CD4-positive, alpha-beta T cell treated with Interleukin-15 for 4 hours (primary cell): ENCODE measurements at places on chromosomes 12 and 14.

DNA sequence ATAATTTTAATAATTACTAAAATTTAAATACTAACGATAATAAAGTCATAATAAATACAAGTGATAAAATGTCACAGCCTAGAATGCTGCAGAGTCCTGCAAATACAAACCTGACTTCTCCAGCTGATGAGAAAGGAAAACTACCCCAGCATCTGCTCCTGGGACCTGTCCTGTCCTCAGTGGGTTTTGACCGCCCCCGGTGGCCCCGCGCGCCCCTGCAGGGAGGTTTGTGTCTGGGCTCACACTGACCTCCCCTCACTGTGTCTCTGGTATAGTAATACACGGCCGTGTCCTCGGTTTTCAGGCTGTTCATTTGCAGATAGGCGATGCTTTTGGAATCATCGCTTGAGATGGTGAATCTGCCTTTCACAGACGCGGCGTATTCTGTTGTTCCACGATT lies 1139.4 kb downstream of the TMEM121 start:
- DNase-seq, result no peak

GRCh38 chr14:91070572-91070971 lies 10.1 kb upstream of the RPS6KA5 start:
- no peak for DNase-seq

DNA sequence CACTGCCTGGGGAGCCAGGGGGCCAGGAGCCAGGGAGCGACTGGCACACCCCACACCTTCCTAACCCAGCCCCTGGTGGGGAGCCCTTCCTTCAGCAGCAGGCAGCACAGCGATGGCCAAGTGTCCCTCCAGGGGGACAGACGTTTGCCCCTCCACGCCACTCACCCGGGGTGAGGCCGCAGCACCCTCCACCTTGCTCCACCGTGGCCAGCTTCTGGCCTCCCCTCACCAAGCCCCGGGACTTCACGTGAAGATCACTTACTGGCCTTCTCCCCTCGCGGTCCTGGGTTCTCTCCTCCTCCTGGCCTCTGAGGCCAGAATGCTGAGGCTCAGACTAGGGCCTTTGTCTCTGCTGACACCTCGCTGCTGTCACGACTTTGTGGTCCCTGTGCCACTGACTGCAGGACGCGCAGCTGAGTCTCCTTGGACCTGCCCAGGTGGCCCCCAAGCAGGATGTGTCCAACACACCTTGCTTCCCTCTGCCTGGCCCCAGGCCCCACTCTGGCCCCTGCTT lies 3.5 kb upstream of the ASPG start:
- no peak for DNase-seq

GRCh38 chr14:76201162-76201561 lies 49.4 kb downstream of the GPATCH2L start:
- DNase-seq, result no peak

DNA sequence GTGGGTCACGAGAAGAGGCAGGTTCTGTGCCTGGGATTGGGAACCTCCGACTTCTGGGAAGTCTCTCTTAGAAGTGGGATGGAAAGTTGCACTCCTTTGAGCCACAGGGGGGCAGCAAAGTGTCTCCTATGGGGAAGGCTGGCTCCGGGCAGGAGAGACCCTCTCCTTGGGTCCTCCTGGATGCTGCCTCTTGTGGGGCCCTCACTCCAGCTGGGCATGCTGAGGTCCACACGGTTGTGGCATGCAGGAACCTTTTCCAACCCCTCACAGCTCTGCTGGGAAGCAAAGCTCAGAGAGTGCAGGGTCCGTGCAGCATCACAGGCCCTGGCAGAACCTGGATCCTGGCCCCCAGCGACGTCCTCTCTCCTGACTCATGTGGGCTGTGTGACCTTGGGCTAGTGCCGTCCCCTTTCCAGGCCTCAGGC lies 17.4 kb downstream of the SDSL start:
- DNase-seq, result no peak

DNA sequence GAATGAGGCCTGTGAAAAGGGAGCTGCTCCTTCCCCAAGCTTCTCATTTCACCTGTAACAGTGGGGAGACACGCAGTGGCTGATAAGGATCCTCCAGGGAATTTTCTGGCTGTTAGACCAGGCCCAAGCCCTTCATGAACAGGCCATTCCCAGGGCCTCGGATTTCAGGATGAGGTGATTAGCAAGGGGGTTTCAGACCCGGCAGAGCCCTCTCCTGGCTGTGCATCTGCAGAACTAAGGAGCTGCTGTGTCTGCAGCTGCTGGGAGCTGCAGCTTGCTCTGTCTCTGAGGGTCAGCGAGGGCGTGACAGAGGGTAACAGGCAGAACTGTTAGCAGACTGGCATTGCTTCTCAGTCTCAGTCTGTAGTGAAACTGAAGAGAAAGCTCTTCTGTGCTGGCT lies 110.4 kb downstream of the KCNA5 start:
- no peak for DNase-seq

DNA sequence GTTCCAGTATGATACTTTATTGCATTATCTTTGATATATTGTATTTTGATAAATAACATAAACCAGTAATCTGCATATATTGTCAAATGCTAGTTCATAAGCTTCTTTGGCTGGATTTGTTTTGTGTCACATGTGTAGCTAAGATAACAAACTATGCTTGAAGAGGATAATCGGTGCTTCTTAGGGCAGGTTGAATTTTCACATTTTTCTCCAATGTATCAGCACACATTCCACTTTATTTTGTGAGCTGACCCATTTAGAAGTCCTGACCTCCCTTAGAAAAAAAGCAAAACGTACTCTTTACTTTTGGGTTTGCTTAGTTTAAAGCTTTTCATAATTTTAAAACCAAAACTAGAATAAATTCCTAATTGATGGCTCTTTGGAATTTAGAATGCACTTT lies 277.7 kb upstream of the DDHD1 start:
- DNase-seq, result no peak

DNA sequence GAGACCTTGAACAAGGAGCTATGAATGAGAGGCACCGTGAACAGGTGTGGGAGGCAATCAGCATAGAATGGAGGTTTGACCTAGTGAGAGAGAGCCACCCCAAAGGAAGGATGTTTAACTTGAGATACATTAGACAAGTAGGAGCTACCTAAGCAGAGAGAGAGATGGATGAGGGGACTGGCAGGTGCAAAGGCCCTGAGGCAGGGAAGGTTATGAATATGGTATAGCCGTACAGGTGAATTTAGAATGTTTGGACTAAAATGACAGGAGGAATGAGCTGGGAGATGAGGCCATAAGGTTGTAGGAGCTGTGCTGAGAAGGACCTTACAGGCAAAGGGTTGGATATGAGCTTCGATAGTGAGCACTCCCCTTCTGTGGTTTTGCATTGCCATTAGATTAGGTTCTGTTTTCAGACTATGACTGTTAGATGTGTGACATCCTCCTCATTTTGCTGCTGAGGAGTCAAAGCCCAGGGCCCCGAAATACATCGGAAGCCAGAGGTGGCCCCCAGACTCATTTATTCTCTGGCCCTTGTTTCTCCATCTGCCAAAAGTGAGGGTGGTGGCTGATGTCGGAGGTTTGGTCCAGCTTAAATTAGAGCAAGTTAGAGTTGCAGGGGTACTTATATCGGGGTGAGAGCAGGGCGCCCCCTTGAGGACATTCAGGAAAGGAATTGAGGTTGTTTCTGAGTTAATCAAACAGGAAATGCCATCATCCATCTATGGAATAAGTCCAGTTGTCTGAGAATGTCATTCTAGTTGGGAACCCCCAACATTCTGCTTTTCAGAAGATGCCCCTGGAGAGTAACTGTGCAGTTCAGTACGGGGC lies 29.4 kb downstream of the SLC24A4 start:
- DNase-seq, result no peak

DNA sequence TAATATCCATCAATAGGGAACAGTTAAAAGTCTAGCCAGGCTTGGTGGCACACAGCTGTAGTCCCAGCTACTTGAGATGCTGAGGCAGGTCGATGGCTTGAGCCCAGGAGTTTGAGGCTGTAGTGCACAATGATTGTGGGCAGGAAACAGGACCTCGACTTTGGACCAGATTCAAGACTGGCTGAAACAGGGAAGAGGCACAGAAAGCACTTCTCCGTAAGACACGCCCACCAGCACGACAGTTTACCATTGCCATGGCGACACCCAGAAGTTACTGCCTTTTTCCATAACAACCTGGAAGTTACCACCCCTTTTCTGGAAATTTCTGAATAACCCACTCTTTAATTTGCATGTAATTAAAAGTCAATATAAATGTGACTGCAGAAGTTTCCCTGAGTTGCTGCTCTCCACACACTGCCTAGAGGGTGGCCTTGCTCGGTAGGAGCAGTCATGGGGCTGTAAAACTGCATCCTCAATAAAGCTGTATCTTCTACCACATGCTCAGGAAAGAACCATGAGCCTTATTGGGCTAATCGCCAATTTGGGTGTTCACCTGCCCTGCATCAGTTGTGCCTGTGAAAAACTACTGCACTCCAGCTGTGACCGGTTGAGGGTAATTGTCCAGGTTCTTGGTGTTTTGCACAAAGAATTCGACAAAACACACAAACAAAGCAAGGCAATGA lies 4.6 kb upstream of the LRRC23 start:
- DNase-seq, result peak; percentile 28

- no peak for DNase-seq
These were observed 8.8 kb upstream of the BICDL1 start for GRCh38 chr12:119980242-119980641.

DNA sequence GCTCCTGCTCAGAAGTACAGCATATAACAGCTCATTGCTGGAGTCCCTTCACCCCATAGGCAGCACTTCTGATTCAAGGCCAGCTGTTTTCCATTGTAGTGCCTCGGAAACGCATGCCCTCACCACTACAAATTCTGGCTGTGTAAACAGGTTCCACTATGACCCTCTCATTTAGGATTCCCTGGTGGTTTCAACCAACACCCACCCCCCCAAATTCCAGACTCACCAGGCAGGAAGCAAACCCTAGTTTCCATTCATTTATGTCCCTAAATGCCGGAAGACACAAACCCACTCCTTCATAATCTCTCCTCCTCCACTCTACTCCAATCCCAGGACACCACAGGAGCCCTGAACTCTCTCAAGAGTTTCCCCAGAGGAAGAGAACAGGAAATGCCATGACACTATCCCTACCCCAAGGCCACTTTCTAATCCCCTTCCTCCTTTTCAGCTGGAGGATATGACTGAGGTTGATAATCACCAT lies 75.9 kb upstream of the TMPO start:
- no peak for DNase-seq

GRCh38 chr12:92771001-92771400 lies 68.2 kb downstream of the PLEKHG7 start:
- DNase-seq, result no peak

DNA sequence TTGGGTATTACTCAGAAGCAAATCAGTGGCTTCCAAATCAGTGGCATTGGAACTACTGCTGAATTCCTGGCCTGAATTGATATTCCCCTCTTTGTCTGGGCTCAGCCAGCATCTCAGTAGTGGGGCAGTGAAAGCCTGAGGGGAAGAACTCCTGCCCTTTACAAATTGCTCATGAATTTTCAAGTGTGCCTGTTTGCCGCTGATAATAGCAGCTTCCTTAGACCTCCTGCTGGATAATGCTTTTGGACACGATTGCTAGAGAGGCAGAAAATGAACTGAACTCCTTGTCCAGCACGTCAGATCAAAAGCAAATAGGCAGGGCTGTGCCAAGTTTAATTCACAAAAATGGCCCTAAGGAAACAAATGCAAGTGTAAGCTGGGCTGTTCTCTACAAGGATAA lies 91.3 kb upstream of the GZMB start:
- DNase-seq, result no peak

GRCh38 chr12:60106214-60106613 lies 510.4 kb downstream of the SLC16A7 start:
- no peak for DNase-seq

DNA sequence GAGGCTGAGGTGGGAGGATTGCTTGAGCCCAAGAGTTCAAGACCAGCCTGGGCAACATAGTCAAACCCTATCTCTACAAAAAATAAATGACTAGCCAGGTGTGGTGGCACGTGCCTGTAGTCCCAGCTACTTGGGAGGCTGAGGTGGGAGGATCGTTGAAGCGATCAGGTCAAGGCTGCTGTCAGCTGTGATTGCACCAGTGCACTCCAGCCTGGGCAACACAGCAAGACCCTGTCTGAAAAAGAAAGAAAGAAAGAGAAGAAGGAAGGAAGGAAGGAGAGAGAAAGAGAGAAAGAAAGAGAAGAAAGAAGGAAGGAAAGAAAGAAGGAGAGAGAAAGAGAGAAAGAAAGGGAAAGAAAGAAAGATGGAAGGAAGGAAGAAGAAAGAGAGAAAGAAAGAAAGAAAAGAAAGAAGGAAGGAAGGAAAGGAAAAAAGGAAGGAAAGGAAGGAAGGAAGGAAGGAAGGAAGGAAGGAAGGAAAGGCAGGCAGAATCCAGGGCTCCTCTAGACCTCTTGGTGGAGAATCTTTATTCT lies 71.5 kb upstream of the FBRSL1 start:
- DNase-seq, result no peak
